ENCODE measurements at places on chromosomes 13 and 19.

DNA sequence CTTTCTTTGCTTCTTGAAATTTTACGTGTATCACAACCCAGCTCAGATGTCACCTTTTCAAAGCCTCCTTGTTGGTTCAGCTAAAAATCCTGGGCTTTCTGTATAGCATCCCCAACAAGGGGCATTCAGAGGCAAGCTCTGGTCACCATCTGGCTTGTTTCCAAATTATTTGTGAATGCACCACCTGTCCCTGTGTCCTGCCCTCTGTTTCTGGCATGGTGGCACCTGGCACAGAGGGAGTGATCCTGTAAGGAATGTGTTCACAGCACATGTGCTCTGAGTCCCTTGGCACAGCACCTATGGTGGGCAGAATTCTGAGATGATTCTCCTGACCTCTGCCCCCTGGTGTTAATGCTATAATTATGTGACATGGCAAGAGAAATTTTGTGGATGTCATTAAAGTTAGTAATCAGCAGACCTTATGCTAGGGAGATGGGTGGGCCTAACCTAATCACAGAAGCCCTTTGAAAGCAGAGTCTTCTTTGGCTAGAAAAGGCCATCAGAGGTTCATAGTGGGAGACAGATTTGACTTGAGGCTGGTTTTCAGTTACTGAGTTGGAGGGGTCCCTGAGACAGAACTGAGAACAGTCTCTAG lies 76.3 kb downstream of the ZNF429 start:
- DNase-seq = no peak

DNA sequence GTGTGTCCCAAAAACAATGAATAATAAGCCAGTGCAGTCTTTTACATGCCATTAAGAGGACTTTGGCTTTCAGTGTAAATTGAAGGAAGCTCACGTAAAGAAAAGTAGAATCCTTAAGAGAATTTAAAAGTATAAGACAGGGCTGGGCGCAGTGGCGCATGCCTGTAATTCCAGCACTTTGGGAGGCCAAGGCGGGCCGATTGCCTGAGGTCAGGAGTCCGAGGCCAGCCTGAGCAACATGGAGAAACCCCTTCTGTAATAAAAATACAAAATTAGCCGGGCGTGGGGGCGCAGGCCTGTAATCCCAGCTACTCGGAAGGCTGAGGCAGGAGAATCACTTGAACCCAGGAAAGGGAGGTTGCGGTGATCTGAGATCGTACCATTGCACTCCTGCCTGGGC lies 17.9 kb upstream of the ZNF253 start:
- DNase-seq = no peak

GRCh38 chr19:4830768-4831265 lies 695 bp downstream of the TICAM1 start:
- no peak for DNase-seq

- no peak for DNase-seq
Measured at GRCh38 chr19:40322951-40323615, 25.1 kb downstream of the C19orf47 start.

- peak; percentile 60 for DNase-seq
Measured at GRCh38 chr19:45632468-45633196, 6.6 kb downstream of the EML2 start.

DNA sequence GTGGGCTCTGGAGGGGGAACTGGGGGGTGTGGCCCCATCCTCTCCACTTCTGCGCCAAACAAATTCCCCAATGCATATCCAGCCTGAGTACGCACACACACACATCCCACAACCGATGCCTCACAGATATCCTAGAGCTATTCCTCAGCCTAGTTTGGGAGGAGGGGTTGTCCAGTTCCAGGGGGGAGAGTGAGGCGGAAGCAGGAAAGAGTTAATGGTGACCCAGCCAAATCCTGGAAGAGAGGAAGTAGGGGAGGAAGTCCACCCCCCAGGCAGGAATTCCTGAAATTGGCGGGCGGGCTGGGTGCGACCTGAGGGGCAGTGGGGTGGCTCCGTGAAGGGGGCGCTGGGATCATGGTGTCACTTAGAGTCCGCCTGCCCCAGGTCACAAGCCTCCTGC lies 897 bp downstream of the GPR4 start:
- no peak for DNase-seq

- DNase-seq = no peak
Measured at GRCh38 chr13:41463838-41464602, 6.7 kb downstream of the RGCC start.

GRCh38 chr13:72852207-72852606 lies 70.3 kb downstream of the PIBF1 start:
- DNase-seq = no peak

- no peak for DNase-seq
Measured at GRCh38 chr19:12544401-12544876, 6.8 kb downstream of the ZNF564 start.

- no peak for DNase-seq
Measured at GRCh38 chr19:39166571-39167391, 30.0 kb upstream of the NCCRP1 start.

DNA sequence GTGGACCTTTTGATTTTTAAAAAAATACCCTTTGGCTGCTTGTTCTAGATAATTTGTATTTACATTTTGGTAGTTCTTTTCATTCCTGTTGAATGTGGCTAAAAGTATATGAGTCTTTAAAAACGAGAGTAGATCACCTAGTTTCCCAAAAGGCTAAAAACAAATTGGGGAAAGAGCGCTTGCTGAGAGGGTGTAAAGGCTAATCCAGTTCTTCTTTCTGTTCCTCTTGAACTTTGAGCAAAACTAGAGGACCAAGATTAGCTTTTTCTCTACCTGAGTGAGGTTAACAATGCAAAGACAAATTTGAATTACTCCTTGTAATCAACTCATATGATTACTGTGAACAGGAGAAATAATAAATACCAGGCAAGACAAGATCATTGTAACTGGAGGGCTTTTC lies 2513.2 kb downstream of the PCDH9 start:
- DNase-seq = no peak

DNA sequence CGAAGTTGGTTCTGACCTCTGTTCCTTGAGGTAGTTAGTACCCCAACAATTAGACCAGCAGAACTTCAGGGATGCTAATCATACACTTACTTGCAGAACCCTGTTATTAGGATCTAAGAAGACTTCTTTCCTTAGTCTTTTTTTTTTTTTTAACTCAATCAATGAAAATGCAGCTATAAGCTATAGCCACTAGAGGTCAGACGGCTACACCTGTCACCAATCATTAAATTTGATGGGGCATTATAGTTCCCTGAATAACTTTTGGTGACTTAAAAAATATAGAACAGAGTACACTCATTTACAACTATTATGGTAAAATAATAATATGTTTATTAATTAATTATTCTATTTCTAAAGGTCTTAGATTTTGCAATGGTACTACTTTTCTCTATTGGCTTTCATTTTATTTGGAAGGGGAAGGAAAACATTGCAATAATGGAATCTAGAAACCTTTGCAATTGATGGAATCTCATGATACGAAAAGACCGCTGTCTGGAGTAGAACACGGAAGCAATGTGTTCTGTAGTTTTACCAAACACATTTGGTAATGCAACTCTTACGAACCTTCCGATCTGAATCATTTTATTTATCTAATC lies 483.2 kb downstream of the DIAPH3 start:
- DNase-seq = no peak

- no peak for DNase-seq
Measured at GRCh38 chr19:6890938-6891337, 3.6 kb downstream of the ADGRE1 start.

DNA sequence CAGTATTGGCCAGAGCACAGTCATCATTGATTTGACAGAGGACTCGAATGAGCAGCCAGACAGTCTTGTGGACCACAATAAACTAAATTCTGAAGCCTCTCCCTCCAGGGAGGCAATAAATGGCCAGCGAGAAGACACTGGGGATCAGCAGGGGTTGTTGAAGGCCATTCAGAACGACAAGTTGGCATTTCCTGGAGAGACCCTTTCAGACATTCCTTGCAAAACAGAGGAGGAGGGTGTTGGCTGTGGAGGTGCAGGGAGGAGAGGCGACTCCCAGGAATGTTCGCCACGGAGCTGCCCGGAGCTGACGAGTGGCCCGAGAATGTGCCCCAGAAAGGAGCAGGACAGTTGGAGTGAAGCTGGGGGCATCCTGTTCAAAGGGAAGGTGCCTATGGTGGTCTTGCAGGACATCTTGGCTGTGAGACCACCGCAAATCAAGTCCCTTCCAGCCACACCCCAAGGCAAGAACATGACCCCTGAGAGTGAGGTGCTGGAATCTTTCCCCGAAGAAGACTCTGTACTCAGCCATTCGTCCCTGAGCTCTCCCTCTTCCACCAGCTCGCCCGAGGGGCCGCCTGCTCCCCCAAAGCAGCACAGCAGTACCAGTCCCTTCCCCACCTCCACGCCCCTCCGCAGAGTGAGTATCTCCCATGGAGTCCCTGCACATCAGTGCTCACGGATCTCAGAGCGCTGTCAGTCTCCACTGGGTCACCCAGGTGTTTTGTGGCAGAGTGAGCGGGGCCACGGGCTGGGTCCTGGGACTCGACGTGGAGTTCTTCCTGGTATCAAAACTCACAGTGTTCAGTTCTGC lies 6.9 kb downstream of the CHAF1A start:
- no peak for DNase-seq

DNA sequence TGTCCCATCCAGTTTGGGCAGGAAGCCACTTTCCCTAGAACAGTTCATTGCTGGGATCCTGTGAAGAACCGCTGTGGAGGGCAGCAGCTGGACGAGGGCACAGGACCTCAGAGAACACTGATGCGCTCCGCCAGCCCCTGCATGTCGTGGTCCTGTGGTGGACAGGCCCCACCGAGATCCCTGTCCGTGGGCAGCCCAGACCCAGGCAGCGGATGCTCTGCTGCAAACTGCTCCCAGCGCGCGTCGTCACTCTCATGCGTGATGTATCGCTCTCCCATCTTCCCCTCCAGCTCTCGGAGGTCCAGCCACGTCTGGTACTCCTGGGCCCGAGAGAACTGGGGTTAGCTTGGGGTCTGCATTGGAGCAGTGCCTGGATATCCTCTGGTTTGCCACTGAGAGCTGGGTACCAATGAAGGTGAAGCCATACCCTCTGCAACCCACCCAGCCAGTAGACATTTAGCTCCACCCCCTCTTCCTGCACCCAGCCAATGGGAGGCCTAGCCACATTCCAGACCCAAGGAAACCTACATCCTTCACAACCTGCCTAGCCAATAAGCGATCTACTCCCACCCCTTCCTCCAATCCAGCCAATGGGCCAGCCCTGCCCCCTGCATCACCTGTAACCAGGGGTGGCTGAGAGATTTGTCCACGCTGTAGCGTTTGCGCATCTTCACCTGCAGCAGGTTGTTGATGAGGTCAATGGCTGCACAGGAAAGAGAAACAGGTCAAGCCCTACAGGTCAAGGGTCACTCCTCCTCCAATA lies 13.6 kb upstream of the DACT3 start:
- no peak for DNase-seq

DNA sequence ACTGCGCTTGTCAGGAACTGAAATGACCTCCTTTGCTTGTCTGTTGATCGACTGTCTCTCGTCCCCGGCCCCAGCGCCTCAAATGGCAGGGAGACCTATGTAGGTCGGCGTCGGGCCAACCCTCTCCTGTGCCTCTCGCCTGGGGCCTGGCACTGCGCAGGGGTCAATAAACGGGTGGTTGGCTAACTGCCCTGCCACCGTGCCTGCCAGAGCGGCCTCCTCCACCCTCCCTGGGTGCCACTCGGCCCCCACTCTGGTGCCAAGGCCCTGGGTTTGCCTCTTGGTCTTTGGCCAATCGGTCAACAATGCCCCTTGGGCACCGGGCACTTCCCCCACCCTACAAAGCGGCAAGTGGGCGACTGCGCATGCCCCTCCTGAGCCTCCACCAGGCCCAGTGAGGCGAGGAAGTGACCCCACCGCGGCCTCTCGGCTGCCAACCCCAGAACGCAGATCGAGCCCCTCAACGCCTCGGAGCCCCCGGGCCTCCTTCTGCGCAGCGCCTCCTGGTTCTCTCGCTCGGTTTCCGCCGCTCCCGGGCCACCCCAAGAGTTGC lies 1.1 kb downstream of the KEAP1 start:
- peak; percentile 41 for DNase-seq

DNA sequence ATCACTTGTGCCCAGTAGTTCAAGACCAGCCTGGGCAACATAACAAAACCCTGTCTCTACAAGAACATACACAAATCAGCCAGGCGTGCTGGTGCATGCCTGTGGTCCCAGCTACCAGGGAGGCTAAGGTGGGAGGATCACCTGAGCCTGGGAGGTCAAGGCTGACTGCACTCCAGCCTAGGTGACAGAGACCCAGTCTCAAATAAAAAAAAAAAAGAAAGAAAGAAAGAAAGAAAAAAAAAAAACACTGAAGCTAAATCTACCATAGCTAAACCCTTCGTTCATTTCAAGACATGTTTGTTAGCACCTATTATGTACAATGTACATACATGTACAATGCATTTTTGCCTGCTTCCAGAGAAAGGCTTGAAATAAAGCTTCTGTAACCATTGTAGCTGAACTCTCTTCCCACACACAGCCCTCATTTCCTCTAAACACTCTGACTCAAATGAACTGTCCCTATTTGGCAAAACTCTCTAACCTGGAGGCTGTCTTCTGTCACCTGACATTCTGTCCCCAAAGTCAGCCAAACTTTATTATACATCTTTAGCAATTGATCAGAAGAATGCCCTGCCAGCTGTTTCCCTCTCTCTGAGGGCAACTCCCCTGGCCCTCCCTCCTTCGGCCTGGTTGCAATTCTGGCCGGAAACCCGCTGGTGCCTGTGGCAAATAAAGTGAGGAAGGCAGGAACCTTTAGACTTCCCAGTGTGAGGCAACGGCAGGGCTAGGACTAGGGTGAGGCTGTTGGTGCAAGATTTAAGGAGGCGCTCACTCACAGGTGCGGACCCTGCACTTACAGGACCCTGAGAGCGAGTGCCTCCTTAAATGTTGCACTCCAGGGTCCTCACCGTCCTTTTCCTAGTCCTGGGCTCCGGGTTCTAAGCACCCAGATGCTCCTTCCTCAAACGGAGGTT lies 1.8 kb downstream of the ETHE1 start:
- peak; percentile 51 for DNase-seq

DNA sequence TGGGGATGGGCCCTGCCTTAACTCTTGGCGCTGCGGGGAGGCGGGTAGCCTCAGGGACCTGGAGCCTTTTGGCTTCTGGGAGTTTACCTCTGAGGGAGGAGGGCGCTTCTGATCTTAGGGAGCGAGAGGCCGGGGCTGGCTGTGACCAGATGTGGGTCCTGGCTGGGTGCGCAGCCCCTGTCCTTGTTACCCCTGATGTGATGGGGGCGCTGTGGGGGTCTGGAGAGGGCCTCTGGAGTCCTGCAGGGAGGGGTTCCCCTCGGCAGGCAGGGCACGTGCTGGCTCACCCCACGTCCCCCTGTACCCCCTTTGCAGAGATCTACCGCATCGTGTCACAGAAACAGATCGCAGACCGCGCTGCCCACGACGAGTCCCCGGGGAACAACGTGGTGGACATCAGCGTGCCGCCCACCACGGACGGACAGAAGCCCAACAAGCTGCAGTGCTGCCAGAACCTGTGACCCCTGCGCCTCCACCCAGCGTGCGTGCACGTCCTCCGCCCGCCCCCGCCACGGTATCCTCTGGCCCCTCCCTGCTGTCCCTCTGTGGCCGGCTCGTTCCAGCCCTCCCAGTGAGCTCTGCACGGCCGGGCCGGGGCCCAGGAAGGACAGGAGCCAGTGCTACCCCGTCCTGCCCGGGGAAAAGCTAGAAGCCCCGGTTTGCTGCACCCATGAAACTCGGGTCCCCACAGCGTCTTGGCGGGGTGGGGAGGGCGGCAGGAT lies 9.8 kb upstream of the MARCHF2 start:
- DNase-seq = no peak

- peak; percentile 63 for DNase-seq
Measured at GRCh38 chr19:46728693-46729339, 11.9 kb upstream of the PRKD2 start.

All from omental fat pad (tissue), 4 donors.